ENCODE measurements at places on chromosomes 16 and 17.
A peak's percentile ranks its signal among the peaks of the same experiment; 100 is the strongest.

DNA sequence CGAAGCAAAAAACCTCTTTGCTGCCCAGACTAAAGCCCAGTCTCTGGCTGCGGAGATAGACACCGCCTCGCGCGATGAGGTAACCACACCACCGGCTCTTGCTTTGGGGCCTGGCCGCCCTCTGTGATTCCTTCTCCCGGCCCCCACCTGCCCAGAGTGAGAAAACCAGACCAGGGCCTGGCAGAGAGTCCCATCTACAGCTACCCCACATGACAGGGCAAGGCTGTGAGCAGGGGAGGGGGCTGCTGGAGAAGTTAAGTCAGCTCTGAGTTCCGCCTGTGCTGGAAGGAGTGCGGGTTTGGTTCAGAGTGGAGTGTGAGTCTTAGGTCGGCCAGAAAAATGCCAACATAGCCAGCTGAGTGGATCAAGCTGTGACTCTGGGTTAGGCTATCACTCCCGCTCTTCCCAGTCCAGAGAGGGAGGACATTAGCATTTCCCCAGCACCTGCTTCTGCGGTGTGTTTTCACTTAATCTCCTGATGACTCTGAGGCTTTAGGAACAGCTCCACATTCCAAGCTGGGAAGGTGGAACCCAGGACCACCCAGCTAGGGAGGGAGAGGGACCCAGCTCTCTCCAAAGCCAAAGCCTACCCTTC, 139.0 kb downstream of the RAB11FIP4 start:
- DNase-seq: no peak

DNA sequence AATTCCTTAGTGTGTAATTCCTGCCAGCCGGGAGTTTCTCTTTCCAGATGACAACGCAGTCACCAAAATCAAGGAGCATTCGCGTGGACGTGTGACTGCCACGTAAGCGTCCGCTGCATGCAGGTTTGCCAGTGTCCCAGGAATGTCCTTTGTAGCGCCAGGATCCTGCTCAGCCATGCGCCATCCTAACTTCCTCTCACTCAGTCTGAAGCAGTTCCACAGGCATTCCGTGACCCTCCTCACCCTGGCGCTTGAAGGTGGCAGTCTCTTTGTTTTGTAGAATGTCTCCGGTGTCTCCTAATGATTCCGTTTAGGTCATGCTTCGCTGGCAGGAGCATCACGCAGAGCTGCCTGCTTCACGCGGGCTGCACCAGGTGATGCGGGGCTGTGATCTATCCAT, 88.6 kb downstream of the RPTOR start:
- DNase-seq: no peak

DNA sequence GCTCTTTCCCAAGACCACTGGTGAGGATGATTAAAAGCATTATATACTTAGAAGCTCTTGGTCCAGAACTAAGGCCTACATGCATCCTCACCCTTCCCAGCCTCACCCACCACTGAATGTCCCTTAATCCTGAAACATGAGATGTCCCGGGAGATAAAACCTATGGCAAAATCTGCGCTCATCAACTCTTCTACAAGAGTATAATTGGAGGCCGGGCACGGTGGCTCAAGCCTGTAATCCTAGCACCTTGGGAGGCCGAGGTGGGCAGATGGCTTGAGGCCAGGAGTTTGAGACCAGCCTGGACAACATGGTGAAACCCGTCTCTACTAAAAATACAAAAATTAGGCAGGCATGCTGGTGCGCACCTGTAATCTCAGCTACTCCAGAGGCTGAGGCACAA, 13.3 kb downstream of the ACACA start:
- no peak for DNase-seq

GRCh38 chr16:83970430-83970815, 2.4 kb downstream of the NECAB2 start:
- no peak for DNase-seq

GRCh38 chr17:73715769-73716168, 71.5 kb upstream of the SDK2 start:
- DNase-seq: no peak

- no peak for DNase-seq
Measured at GRCh38 chr17:2376107-2376506, 24.8 kb downstream of the MNT start.

DNA sequence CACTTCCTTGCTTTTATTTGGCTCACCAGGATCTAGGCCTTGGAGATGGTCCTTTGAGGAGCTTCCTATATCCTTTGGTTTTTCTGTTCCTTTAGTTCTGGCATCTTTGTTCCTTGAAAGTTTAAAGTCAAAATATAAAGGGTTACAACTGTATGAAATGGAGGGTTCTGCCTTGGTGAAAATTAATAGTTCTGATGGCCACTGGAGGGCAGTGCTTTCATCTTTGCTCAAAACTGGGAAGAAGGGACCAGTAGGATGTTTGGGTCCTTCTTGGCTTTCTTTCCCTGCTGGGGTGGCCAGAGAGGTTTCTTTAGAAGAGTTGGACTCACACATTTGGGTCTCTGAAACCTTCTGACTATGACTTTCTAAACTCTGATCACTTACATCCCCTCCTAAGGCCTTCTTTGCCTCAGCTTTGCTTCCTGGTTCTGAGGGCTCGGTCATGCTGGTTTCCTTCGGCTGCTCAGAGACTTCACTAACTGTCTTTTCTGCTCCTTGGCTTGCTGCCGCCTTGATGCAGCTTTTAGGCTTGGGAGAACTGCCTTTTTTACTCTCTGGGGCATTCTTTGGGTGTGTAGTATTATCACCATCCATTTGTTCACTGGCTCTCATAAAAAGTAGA, 10.9 kb upstream of the ITGA2B start:
- no peak for DNase-seq

GRCh38 chr16:66551348-66551759, 1.0 kb upstream of the CKLF start:
- peak; percentile 71 for DNase-seq

DNA sequence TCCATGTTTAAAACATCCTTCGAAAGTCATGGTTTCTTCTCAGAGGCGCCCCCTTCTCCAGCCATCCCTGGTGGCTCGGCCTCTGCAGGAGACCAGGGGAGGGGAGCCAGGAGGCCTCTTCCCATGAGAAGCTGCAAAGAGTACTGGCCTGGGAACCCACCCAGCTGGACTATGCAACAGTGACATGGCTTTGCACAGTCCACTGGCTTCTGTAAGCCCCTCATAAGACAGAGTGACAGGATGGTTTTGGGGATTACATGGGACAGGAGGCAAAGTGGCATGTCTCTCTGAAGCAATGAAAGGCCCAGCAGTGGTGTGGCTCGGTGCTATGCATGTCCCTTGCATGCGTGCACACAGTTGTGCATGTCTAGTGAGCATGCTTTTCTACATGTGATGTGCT, 99.5 kb downstream of the C16orf78 start:
- DNase-seq: no peak

- no peak for DNase-seq
Measured at GRCh38 chr16:27430923-27431484, 29.0 kb downstream of the IL21R start.

- peak; percentile 84 for DNase-seq
Measured at GRCh38 chr17:2050300-2051060, 4.4 kb upstream of the HIC1 start.

- DNase-seq: no peak
Measured at GRCh38 chr17:40311575-40311974, 2.6 kb downstream of the RARA start.

GRCh38 chr16:80046848-80047247, 446.3 kb upstream of the MAF start:
- no peak for DNase-seq

DNA sequence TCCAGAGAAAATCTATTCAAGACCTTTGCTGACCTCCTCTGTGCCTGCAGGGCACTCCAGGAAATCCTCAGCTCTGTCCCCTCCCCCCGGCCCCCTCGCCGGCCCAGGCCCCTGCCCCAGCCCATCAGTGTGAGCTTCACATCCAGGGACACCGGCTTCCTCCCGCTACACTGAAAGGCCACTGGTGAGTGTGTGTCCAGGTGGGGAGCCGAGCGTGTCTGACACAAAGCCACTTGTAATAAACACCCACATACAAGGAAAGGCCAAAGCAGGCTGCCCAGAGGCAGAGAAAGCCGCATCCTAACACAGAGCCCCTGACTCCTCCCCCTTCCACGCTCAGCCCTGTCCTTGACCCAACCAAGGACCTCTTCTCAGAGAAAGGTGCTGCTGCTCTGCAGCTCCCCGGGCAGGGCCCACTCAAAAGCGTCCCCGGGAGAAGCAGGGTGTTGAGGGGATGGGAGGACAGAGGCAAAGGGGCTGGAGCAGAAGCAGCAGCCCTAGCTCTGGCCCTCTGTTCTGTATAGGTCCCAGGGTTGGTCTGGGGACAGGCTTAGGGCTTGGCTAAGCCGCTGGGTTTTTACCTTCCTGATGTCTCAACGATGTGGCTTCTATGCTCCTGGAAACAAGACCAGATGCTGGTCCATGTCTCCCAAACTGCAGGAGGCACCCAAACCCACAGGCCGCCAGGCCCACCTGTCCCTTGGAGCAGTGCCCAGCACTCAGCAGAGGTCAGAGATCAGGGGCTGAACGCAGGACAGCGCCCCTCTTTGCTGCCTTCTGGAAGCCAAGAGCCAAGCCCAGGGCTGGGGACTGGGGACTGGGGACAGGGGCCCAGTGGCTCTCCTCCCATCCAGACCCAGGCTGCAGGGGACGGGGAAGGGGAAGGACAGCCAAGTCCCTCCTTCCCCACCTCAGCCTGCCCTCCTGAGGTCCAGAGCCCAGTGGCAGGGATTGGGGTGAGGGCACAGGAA, 15.3 kb downstream of the MNT start:
- DNase-seq: no peak

Data from CD4-positive, alpha-beta T cell treated with Interleukin-10 for 1 hour (primary cell).